ENCODE measurements at places on chromosomes 12 and 14. TPM values are rescaled to one million over a fixed set of nuclear protein-coding genes. Genes with fewer than 3 reads are reported as not detected.

- DNase-seq: no peak
Measured at GRCh38 chr12:1246637-1247036, 255.6 kb downstream of the ERC1 start.

DNA sequence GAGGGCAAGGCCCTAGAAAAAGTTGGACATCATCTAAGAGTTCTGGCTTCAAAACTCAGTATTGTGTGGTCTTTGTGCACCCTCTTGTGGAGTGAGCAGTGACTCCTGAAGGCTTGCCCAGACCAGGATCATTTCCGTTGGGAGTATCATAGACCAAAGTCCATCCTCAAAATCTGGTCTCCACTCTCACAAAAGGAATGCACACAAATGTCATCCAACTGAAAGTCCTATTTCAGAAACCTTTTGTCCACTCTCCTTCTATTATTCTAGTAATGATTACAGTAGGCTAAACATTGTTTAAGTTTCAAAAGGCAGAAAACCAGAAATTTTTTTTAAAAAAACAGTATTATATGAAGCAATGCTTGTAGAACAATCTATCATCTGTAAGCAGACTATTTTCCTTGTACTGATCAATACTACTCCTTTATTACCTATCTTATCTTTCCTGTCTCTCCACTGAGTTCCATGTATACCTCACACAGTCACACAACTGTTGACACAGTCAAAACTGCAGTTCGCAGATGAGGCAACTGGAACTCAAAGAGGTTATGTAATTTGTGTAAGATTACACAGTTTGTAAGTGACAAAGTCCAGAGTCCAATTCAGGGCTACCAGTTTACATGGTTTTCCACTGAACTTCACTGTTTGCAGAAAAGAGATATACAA is 41.4 kb downstream of the COX16 start:
- DNase-seq: peak; percentile 59

HOXC13 gene
- total RNA-seq: not detected

DNA sequence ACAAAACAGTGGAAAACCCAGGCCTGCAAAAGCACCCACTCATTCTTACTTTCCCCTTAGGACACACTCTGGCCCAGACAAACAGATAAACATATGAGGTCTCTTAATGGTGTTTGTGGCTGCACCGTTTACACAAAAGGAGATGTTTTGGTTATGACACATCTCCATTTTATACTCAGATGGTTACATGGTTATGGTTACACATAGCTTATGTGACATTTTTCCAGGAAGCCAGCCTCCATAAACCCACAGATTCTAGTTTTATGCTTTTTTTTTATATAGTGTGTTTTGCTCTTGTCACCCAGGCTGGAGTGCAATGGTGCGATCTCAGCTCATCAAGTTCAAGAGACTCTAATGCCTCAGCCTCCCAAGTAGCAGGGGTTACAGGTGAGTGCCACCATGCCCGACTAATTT is 3.5 kb upstream of the KLRD1 start:
- no peak for DNase-seq

FKBP3 gene
- 68.9 TPM for total RNA-seq

- no peak for DNase-seq
Measured at GRCh38 chr12:131466932-131467331, 244.0 kb upstream of the SFSWAP start.

ATG14 gene
- 9.4 TPM for total RNA-seq

GRCh38 chr12:122688291-122688690 is 14.9 kb downstream of the HCAR2 start:
- DNase-seq: no peak

GRCh38 chr12:20248646-20249045 is 119.7 kb upstream of the PDE3A start:
- DNase-seq: peak; percentile 1

DNA sequence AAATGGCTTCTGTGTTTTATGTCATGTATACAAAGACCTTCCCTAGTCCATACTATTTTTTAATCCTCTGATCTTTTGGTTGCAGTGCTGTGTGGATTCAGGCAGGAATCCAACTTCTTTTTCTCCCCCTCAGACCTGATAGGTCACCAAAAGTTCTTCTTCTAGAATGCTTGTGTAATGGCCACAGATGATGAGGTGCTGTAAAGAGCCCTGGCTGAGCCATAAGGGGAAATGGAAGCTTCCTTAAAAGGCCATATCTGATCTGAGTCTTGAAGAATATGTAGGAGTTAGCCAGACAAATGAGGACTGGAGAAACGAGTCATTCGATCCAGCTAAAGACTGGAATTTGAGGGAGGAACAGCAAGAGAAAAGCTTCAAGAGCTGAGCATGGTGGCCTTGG is 353.9 kb downstream of the PCNX1 start:
- no peak for DNase-seq

Data from Calu3 (cell line).